ENCODE measurements at places on chromosomes 5 and 9.

GRCh38 chr5:117435203-117435602 lies 860.6 kb upstream of the SEMA6A start:
- DNase-seq, result no peak

GRCh38 chr9:116737152-116737546 lies 50.0 kb downstream of the TRIM32 start:
- DNase-seq, result peak; percentile 77

- no peak for DNase-seq
Observed at GRCh38 chr5:133229931-133230664, 178.3 kb downstream of the HSPA4 start.

DNA sequence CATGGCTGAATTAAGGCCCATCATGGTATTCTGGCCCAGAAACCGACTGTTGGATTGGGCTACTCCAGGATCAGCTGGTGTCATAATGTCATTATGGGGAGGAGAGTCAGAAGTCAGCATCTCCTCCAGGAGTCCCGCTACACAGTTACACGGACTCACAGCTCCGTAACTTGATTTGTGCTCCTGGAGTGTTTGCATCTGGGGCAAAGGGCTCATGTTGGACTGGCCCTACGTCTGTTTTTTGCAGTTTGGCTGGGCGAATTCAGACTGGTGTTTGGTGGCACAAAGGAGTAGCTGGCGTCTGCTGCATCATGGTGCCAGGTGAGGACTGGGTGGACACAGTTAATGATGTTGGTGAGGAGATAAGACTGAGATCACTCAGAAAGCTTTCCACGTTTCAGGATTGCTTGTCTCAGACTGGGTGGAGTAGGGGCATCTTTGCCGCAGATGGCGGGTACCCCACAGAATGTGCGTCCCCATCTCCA lies 31.3 kb downstream of the OR2V1 start:
- no peak for DNase-seq

DNA sequence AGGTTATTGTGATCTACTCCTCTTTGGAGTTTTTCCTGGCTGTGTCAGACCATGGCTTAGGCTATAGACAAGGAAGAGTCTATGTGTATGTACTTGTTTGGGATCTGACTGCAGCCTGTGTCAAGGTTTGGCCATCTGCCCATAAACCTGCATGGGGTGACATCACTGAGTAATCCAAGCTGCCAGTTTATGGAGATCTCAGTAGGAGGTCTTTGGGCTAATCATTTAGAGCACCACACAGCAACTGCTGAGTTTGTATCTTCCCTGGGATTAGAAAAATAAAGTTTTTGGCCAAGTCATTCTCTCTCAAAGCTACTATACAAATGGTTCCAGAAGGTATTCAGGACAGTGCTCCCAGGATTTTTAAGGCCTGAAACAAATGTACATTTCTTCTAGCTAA lies 65.5 kb upstream of the HSPB3 start:
- peak; percentile 83 for DNase-seq

- DNase-seq, result no peak
Observed at GRCh38 chr5:120604884-120605283, 140.8 kb downstream of the PRR16 start.

DNA sequence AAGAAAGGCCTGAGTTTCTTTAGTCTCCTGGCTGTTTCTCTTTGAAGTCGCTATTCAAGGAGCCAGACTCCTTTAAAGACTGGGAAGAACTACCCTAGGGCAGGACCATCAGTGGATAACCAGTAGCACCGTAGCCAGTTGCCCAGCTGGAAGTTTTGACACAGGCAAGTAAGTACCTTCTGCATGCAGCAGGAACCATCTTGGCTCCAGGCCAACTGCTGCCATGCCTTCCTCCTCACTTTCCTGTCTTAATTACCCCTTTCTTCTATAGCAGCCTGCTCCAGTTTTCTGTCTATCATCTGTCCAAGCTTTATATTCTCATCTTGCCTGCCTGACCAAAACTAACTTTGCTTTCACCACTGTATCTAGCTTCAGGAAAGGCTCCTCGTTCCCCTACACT lies 149.7 kb upstream of the SV2C start:
- no peak for DNase-seq

Measured in NCI-H774 (cell line).